Activated T-helper 9 cell treated with anti-CD3 and anti-CD28 coated beads, Interleukin-2, amount 50 U/mL, for 16 hours (primary cell): ENCODE measurements at places on chromosomes 3 and 15.
A peak's percentile ranks its signal among the peaks of the same experiment; 100 is the strongest.

DNA sequence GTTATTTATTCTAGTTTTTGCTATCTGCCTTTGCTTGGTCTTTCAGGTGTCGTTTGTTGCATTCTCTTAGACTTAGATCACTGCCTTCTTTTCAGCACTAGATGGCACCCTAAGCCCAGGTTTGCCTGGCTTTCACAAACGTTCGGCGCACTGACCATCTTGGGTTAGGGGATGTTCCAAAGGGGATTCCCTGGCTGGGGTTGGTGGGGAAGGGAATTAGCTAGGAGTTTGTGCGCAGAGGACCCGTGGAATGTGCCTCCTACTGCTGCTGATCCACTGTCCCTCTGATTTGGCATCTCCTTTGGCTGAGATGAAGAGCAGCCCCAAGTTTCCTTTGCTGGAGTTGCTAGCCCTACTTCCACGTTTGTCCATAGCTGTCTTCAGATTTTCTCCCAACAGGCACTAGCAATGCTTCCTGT is 33.9 kb downstream of the PFN2 start:
- peak; percentile 7 for DNase-seq

- no peak for DNase-seq
These were observed 35.4 kb downstream of the OSBPL10 start for GRCh38 chr3:31945738-31946052.

- no peak for DNase-seq
These were observed 108.3 kb upstream of the CHL1 start for GRCh38 chr3:88267-88666.

GRCh38 chr3:126406389-126407296 is 11.9 kb downstream of the CFAP100 start:
- DNase-seq = no peak

DNA sequence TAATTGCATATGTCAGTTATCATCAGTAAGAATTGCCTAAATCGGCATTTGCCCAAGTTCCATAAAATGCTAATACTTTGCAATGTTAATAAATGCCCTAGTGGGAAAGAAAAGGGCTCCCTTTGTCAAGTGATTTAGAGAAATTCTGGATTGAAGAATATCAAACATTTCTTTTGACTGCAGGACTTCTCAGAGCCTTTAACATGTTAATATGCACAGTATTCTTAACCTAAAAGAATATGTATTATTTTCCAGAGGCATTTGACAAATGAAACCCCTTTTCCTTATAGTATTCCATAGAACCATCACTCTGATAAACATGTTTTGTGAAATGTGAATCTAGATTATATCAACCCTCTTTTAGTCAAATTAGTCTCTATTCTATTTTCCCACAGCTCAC is 452.2 kb upstream of the WNT5A start:
- DNase-seq = no peak

- no peak for DNase-seq
These were observed 60.5 kb downstream of the MEGF11 start for GRCh38 chr15:66193066-66193465.

DNA sequence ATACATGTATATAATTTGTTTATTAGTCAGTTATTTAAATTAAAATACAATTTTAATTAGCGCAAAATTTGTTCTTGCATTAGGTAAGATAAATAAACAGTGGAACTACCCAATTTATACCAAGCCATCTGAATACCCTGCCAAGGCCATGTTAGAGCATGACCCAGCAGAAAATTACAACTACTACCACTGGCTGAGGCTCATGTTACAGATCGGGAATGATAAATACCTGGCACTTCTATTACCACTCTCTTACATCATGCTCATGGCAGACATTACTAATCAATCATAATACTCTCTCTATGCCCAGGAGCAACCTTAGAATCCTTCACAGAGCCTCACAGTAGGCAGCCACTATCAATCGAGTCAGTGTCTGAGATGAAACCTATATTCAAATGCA is 21.2 kb upstream of the LMOD3 start:
- DNase-seq = no peak

GRCh38 chr15:68470049-68470742 is 38.2 kb upstream of the ITGA11 start:
- DNase-seq = no peak

- no peak for DNase-seq
These were observed 13.2 kb downstream of the SMAD6 start for GRCh38 chr15:66715181-66715624.

GRCh38 chr15:89714775-89715174 is 24.2 kb downstream of the WDR93 start:
- DNase-seq = no peak

GRCh38 chr15:68341760-68342725 is 64.5 kb downstream of the FEM1B start:
- DNase-seq = no peak

- no peak for DNase-seq
These were observed 30.5 kb upstream of the SPATA12 start for GRCh38 chr3:57029924-57030323.

- DNase-seq = no peak
These were observed 216.3 kb downstream of the STAG1 start for GRCh38 chr3:136535906-136536305.

DNA sequence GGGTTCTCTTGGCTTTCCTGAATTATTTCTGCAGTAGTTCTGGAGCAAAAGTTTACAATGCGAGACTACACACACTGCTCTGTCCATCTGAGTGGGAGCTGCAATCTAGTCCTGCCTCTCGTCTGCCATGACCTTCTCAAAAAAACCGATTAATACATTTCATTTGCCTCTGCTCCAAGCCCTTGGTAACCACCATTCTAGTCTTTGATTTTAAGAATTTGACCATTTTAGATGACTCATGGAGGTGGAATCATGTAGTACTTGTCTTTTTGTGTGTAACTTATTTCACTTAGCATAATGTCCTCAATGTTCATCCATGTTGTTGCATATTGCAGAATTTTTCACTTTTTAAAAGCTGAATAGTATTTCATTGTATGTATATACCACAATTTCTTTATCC is 356.9 kb downstream of the SV2B start:
- no peak for DNase-seq

DNA sequence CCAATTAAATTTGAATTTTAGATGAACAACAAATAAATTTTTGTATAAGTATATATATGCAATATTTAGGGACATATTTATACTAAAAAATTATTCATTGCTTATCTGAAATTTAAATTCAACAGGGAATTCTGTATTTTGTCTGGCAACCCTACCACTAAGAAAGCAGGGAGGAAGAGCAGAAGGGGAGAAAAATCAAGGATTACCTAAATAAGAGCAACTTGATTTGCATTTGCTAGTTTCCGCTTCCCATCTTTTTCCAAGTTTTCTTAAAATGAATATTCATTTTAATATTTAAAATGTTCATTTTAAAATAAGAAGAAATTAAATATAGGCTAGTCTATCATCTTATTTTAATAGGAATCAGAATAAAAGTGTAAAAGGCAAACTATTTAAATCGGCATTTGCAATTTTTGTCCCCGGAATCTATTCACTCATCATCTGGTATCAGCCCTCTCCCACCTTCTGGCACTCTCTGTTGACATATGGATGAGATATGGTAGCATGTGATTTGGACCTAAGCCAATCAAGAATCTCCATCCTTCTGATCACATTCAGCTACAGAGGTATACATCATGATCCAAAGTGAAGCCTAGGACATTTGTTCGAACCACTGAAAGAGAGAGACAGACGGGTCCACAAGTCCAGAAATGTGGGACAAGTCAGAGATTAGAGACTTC is 82.6 kb downstream of the TRANK1 start:
- DNase-seq = no peak

GRCh38 chr15:31149088-31149505 is 47.6 kb upstream of the TRPM1 start:
- DNase-seq = no peak

DNA sequence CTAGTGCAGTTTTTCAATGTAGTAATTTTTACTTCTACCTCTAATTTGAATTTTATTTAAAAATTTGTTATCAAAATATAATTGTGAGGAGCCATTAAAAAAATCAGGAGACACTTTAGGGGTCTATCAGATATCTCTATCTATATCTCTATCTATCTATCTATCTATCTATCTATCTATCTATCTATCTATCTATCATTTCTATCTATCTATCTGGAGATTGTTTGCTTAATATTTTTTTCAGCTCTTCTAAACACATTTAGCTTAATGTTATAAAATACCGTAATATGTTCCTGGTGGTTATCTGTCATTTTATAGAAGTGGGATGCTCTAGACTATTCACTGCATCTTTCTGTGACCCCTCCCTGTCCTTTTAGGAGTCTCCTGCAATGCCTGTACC is 193.7 kb upstream of the P2RY1 start:
- DNase-seq = no peak

GRCh38 chr15:40037721-40038120 is 1.3 kb downstream of the SRP14 start:
- DNase-seq = no peak

GRCh38 chr15:90463381-90463780 is 66.3 kb upstream of the CRTC3 start:
- DNase-seq = no peak

DNA sequence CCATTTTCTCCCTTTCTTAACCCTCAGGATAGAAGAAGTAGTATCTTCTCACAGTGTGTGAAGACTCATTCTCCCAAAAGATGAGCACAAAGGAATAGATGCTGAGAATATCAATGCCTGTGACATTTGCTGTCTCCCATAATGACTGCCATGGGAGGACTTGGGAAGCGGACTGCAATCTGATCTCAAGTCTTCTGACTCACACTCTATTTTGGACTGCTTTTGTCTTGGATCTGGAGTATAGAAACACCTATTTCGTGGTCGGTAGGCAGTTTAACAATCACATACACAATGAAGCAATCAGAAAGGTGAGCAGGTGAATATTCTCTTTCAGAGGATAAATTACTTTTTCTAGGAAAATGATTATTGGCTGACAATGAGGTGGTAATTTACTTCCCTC is 852.0 kb downstream of the FHIT start:
- no peak for DNase-seq

DNA sequence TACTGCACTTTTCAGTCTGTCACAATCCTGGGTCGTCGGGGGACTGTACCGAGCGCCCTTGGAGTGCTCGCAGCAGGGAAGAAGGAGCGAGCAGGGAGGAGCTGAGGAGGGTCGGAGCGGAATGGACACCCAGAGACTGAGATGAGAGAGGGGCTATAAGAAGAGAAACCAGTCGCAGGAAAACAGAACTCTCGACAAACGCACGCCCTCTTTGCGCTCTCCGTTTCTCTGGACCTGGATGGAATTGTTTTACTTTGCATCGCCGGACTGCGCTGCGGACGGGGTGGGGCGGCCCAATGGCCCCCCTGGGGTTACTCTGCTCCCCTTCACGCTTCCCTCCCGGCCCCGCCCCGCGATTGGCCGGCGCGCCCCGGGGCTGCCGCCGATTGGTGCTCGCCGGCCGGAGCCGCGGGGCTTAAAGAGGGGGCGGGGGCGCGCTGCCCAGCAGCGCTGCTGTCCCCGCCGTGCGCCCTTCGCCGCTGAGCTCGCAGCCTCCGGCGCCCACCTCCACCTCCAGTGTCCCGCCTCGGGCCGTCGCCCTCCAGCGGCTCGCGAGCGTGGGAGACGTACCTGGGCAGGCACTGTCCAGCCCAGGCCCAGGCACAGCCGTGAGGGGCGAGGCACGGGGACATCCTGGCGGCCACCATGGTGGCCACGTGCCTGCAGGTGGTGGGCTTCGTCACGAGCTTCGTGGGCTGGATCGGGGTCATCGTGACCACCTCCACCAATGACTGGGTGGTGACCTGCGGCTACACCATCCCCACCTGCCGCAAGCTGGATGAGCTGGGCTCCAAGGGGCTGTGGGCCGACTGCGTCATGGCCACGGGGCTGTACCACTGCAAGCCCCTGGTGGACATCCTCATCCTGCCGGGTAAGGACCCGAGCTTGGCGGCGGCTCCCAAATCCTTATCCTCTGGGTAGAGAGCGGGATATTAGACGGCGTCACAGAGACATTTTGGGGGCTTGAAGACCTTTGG is at the start of gene CLDN11:
Gene CLDN11, plus strand, starts transcription at position 447 of the 977 bp plus-strand sequence. Its CDS starts 199 bp downstream, at position 646.
- DNase-seq = no peak

- DNase-seq = no peak
These were observed 26.5 kb upstream of the P2RY12 start for GRCh38 chr3:151410891-151411559.

DNA sequence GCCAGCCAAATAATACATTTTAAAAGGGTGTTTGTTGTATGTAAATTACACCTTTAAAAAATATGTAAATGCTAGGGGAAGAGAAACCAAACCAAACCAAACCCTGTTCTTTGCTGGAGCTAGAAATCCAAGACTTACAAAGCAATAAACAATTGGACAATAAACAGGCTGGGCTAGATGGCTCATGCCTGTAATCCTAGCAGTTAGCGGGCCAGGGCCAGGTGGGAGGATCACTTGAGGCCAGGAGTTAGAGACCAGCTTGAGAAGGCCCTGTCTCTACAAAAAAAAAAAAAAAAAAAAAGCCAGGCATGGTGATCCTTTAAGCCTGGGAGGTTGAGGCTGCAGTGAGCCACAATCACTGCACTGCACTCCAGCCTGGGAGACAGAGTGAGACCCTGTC is 12.5 kb downstream of the STOML1 start:
- no peak for DNase-seq

GRCh38 chr3:43248185-43248583 is 38.2 kb upstream of the SNRK start:
- DNase-seq = no peak

DNA sequence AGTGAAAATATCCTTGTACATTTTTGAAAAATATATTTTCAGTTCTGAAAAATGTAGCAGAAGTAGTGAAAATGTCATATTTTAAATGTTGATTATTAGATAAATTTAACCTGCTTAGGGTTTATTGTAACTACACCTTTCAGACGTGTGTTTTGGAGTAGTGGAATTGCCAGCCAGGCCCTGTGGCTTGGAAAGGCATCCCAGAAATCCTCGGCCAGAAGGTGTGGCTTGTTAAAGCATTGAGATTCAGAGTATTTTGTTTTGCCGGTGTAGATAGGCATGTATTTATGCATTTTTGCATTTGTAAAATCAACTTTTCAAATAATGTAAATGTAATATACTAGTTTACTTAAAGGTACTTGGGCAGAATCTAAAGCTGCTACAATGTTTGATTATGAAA is 7.0 kb downstream of the EBLN2 start:
- no peak for DNase-seq

DNA sequence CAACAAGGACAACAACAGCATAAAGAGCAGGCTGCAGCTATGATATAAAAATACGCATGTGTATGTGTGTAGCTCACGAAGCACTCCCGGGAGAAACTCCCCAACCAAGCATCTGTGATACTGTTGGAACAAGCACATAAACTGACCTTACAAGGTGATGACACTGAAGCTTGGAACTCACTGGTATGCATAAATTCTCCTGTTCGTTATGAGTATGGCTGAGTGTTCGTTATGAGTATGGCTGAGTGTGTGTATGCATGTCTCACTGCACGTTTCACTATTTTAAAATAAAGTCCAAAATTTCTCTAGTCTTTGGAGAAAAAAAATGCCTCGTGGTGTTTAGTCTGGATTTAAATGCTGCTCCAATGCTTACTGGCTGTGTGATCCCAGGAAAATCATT is 256.8 kb downstream of the RORA start:
- no peak for DNase-seq

- DNase-seq = no peak
These were observed 242.8 kb upstream of the UBE2E2 start for GRCh38 chr3:22960105-22960984.

- DNase-seq = no peak
These were observed 15.0 kb upstream of the RTP3 start for GRCh38 chr3:46482632-46483350.

- DNase-seq = no peak
These were observed 230.4 kb downstream of the ADAMTS17 start for GRCh38 chr15:100111125-100112060.
